Amniotic stem cell (primary cell): ENCODE measurements at places on chromosomes 3 and 15.

DNA sequence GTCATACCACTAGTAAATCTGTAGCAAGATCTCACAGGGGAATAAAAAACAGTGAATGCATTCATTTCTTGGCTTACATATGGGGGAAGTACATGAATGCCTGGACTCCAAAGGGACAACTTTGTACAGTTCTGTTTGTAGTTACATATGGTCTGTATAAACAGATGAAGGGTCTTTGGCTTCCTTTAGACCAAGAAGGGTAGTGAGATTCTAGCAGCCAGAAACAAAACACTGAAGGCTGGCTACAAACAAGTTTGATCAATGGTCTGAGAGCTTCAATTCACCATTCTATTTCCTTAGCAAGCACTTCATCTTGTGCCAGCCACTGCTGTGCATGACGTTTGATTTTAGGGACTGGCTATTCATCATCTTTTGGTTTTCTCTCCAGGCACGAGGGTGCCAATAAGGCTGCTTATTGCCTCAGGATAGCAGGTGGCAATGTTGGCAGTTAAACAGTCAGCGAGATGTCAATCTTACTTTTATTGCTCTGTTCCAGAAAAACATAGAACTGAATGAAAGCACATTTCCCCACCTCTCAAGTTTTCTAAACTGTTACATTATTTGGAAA, 313.7 kb upstream of the COL8A1 start:
- DNase-seq: no peak

- peak; percentile 83 for DNase-seq
These were observed 44.6 kb downstream of the EOMES start for GRCh38 chr3:27677565-27677964.

DNA sequence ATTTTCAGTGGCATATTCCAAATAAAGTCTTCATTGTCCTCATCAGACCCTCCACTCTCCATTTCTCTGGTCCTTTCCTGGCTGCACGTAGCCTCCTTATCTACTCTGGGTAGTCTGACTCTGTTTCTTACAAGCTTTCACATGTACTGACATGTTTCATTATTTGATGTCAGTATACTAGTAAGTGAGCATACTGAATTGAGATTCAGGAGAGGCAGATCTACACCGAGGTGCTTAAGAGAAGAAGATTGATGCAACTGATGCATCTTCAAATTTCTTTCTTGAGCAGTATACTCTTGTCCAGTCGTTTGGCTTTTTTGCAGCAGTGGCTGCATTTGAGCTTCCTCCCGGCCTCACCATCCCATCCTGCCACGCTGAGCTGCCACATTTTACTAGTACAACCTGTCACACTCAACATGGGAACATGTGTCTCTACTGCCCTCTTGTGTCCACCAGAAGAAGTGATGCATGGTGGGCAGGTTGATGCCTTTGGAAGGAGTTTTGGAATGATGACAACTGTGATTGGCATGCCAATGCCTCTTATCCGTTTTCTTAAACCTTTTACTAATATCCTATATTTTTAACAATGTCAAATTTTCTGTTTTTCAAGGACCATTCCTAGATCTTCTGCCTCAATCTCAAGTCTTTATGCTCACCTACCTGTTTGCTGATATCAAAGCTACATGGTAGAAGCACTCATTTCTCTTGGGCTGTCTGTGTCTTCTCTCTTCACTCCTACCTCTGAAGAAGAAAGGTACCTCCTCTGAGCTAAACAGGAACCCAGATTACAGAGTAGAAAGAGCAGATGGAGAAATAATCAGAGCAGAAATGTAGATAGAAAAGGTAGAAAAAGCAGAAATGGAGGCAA, 38.7 kb downstream of the GUCA1C start:
- DNase-seq: peak; percentile 10

DNA sequence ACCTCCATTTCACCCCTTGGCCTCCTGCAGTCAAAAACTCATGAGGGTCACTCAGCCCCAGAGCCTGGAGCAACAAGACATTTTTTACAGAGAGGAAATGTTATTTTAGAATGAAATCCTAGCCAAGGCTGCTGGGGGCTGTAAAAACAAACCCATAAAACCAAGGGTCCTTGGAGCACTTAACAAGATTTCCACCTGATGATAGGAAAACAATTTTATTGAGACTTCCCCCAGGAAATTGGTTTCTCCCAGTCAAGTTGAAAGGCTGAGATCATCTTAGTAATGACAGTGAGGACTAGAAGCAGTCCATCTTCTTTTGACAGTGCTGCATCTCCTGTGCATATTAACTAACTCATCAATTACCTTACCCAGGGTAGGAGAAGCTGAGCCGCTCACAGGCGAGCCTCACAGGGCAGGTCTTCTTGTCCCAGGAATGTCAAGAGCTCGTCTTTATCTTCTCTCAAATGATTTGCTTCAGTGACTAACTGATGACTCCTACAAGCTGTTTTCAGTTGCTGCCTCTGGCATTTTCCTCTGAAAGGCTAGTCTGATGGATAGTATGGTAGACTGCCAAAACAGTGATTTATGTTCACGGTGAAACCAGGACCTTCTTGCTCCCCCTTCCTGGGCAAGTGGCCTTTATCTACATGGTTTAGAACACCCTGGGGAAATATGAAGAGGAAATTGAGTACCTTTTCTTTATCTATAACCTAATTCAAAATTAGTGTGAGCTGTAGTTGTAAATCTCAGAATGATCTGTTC, 34.6 kb upstream of the AEN start:
- DNase-seq: no peak

- no peak for DNase-seq
These were observed 15.5 kb downstream of the STIMATE start for GRCh38 chr3:52881871-52882270.
